Dermis blood vessel endothelial cell (primary cell): ENCODE measurements at places on chromosomes 13 and 19. TPM values are rescaled to one million over a fixed set of nuclear protein-coding genes. Genes with fewer than 3 reads are reported as not detected.

DNA sequence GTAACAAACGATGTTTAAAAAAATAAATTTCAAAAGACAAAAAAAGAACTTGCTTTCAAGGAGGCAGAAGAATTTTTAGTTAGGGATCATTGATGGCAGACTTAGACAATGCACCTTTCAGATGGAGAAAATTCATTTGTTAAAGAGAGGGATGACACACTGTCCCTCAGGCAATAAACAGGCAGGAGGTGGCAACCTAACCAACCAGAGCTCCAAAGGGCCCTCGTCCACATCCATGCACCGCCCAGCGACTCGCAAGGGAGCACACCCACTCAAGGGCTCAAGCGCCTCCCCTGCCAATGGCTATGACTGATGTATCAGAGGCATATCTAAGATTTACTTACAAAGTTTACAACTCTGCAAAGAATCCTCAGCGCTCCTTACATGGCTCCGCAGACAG is 81.9 kb downstream of the TUBGCP3 start:
- DNase-seq, result no peak

DNA sequence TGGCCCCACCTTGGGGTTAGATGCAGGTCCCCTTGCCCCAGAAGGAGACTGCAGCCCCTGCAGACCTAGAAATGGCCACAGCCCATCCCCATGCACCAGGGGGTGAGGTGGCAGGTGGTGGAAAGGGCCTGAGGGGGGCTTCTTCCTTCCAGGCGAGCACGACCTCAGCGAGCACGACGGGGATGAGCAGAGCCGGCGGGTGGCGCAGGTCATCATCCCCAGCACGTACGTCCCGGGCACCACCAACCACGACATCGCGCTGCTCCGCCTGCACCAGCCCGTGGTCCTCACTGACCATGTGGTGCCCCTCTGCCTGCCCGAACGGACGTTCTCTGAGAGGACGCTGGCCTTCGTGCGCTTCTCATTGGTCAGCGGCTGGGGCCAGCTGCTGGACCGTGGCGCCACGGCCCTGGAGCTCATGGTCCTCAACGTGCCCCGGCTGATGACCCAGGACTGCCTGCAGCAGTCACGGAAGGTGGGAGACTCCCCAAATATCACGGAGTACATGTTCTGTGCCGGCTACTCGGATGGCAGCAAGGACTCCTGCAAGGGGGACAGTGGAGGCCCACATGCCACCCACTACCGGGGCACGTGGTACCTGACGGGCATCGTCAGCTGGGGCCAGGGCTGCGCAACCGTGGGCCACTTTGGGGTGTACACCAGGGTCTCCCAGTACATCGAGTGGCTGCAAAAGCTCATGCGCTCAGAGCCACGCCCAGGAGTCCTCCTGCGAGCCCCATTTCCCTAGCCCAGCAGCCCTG is 4.2 kb upstream of the F10 start:
- no peak for DNase-seq

GRCh38 chr13:87536499-87536898 is 134.7 kb upstream of the SLITRK5 start:
- no peak for DNase-seq

DNA sequence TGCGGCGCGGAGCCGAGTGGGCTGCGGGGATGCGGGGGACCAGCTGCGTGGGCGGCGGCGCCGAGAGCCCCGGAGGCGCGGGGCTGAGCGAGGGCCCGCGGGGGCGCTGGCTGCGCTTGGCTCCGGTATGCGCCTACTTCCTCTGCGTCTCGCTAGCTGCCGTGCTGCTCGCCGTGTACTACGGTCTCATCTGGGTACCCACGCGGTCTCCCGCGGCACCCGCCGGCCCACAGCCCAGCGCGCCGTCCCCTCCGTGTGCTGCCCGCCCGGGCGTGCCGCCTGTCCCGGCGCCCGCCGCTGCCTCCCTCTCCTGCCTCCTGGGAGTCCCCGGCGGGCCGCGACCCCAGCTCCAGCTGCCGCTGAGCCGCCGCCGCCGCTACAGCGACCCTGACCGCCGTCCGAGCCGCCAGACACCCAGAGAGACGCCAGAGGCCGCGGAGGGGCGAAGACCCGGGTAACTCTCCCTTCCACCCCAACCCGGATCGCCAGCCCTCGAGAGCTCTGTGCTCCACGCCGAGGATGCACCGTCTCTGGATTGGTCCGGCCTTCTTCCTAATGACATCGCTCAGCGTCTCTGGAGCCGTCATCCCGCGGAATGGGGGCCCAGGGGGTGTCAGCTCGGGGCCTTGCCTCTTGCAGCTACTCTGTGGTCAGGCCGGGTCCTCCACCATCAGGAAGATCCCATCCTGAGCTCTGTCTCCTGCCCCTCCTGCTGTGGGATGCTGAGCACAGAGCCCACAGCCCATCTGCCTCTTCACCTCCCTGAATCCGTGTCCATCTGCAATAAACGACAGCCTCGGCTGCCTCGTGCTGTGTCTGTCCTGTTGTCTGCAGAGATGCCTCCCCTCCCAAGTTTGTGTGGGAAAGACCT is 441 bp downstream of the INAFM1 start:
- DNase-seq, result peak; percentile 21

GRCh38 chr13:27965343-27965739 is 3.8 kb downstream of the CDX2 start:
- no peak for DNase-seq

DNA sequence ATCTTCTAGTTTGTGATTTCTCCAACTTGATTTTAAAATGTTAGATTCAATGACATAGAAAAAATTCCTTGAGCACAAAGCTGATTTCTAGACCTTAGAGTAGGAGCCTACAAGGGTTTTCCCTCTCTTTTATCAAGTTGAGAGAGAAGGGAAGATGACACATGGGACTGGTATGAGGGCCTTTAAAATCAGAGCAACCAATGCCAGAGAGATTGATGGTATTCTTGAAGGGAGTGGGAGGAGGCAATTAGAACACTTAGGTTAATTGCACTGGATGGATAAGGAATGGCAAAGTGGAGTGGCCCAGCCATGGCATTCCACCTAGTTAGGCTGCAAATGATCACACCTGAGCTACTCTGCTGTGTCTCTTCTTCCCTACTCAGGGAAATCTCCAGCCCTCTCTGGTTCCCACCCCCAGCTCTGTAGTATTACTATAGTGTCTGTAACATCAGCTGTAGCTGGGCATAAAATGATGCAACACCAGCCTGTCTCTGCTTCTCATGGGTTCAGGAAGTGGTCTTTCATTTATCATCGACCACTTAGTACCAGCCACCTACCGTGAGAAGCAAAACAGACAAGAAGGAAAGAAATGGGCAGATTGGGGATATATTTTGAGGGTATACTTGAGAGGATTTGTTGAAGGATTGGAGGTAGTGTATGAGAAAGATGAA is 333.6 kb downstream of the DLEU7 start:
- DNase-seq, result no peak

DNA sequence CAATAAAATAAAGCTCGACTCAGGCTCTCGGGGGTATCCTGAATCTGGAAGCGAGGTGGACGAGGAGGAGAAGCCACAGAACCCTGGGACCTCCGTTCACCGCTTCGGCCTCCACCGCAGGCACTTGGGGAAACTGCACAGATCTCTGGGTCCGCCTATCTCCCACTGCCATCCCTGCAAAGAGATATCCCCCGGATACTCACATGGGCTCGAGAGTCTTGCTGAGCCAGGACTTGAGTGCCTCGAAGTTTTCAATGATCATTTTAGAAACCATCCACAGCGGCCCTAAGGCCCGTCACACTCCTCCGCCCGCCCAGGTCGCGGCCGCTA is 589 bp downstream of the RBM26 start:
- DNase-seq, result peak; percentile 53

DNA sequence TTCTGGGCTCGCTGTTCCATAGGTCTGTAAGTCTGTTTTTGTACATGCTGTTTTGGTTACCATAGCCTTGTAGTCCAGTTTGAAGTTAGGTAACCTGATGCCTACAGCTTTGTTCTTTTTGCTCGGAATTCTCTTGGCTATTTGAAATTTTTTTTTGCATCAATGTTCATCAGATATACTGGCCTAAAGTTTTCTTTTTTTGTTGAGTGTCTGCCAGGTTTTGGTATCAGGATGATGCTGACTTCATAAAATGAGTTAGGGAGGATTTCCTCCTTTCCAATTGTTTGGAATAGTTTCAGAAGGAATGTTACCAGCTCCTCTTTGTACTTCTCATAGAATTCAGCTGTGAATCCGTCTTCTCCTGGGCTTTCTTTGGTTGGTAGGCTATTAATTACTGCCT is 397.8 kb upstream of the HTR2A start:
- DNase-seq, result no peak

DNA sequence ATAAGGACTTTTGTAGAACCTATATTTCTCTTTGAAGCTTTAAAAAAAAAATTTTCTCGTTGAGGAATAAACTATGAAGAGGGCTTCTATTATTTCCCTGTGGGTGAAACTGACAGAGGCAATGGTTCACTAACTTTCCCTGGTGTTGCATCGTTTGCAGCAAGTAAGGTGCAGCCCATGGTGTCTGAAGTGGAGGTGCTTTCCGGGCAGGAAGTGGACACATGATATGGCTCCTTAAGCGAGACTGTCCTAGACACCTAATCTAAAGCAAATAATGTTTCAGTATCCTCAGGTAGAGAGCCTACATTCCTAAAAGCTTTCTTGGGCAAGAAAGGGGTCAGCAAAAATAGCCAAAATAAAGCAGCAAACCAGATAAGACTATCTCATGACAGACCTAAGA is 437.6 kb upstream of the ARGLU1 start:
- DNase-seq, result no peak

- no peak for DNase-seq
Observed at GRCh38 chr19:50430888-50431342, 1.8 kb upstream of the MYBPC2 start.

DNA sequence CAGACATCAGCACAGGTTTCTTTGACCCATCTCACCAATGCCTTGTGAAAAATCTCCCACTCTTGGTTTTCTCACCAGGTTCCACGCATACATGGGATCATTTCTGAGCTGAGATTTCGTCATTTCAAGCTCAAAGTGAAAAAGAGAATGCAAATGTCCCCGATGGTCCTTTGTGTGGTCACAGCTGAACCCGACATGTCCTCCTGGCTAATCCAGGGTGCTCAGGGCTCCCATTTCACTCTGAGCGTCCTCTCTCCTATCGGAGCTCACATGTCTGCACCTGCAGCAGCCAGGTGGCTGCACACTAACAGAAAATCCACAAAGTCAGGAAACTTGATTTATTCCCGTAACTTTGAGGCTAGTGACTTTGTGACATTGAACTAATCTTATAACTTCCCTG is 9.3 kb upstream of the CEACAM3 start:
- no peak for DNase-seq

DNA sequence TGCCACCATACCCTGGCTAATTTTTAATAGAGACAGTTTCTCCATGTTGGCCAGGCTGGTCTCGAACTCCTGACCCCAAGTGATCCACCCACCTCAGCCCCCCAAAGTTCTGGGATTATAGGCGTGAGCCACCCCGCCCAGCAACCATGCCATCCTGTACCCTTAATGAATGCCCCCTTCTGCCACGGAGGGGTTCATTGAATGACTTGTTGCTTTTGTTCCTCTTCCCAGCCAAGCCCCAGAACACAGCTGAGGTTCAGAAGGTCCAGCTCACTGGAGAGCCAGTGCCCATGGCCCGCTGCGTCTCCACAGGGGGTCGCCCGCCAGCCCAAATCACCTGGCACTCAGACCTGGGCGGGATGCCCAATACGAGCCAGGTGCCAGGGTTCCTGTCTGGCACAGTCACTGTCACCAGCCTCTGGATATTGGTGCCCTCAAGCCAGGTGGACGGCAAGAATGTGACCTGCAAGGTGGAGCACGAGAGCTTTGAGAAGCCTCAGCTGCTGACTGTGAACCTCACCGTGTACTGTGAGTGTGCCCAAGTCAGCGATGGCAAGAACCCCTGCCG is 6.0 kb downstream of the PVR start:
- no peak for DNase-seq

DNA sequence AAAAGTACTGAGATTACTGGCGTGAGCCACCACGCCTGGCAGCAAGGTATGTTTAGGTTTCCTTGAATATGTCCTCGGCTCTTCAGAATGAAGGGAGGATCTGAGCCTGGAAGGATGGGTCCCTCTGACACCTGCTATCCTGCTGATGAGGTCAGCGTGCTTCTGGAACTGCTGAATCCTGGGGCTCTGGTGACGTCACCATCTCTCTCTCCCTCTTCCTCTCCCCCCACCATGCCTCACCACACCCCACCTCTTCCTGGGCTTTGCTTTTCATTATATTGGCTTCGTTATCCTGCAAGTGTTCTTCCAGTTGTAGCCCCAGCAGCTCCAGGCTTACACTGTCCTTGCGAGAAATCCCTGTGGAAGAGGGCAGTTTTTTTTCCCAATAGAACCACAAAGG is 49.8 kb downstream of the CCNE1 start:
- no peak for DNase-seq

- DNase-seq, result no peak
Observed at GRCh38 chr13:31038834-31039552, 106.5 kb downstream of the TEX26 start.

- no peak for DNase-seq
Observed at GRCh38 chr13:42036711-42037110, 11.7 kb upstream of the DGKH start.

DNA sequence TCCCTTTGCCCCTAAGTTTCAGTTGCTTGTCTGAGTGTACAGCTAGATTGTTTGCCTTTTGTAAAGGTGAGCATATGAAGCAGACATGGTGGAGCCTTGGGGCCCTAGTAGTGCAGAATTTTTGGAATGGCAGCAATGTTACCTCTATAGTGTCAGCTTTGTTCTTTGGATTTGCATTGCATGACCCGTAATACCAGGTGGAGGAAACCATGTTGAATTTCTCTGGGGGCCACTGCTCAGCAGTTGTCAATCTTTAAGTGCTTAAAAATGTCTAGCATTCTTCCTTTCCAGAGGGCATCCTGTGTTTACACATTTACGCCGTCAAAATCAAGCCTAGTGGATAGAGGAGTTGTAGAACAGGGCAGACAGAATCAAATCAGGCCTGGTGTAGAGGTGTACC is 303.3 kb downstream of the ATP8A2 start:
- no peak for DNase-seq

DNA sequence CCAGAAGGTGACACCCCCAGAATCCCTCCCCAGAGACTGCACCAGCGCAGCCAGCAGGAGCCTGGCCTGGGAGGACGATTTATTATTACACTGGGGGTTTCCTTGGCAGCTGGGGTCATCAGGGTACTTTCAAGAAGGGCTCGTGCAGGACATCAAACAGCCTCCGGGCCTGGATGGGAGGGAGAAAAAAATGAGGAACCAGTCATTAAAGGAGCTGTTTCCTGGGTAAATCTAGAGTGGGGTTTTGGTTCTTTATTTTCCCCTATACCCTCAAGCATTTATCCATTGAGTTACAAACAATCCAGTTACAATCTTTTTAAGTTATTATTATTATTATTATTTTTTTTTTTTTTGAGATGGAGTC is 3.1 kb downstream of the POLR1G start:
- DNase-seq, result no peak

- DNase-seq, result no peak
Observed at GRCh38 chr19:15038294-15038693, 11.0 kb upstream of the CASP14 start.

- DNase-seq, result no peak
Observed at GRCh38 chr13:42125046-42125445, 76.6 kb downstream of the DGKH start.

GRCh38 chr19:48353677-48354076 is 10.1 kb downstream of the TMEM143 start:
- no peak for DNase-seq

The SHANK1 gene
- total RNA-seq, result 0.09 and 0.17 TPM in 2 replicates

The AZU1 gene
- not detected in 2 replicates for total RNA-seq

The CDX2 gene
- not detected in 2 replicates for total RNA-seq

The CAB39L gene
- total RNA-seq, result 8.3 and 8.7 TPM in 2 replicates

The ZNF358 gene
- 20.9 and 36.6 TPM in 2 replicates for total RNA-seq

The OLFM4 gene
- 0.17 and 0.28 TPM in 2 replicates for total RNA-seq

The LEUTX gene
- total RNA-seq, result not detected in 2 replicates

The ZNF350 gene
- total RNA-seq, result 11.2 and 14.8 TPM in 2 replicates

The CEBPG gene
- total RNA-seq, result 32.6 and 38.6 TPM in 2 replicates

The ZNF816 gene
- 6.1 and 9.0 TPM in 2 replicates for total RNA-seq

The TRAPPC2B gene
- total RNA-seq, result 8.8 and 11.6 TPM in 2 replicates

The IGFLR1 gene
- total RNA-seq, result 1.9 and 2.2 TPM in 2 replicates
